T-helper 2 cell treated with Interferon-gamma antibody and Interleukin-4, amounts not matched to agents 5 μg/mL and 100 μg/mL, for 36 hours (primary cell): ENCODE measurements at places on chromosomes 3 and 15.

DNA sequence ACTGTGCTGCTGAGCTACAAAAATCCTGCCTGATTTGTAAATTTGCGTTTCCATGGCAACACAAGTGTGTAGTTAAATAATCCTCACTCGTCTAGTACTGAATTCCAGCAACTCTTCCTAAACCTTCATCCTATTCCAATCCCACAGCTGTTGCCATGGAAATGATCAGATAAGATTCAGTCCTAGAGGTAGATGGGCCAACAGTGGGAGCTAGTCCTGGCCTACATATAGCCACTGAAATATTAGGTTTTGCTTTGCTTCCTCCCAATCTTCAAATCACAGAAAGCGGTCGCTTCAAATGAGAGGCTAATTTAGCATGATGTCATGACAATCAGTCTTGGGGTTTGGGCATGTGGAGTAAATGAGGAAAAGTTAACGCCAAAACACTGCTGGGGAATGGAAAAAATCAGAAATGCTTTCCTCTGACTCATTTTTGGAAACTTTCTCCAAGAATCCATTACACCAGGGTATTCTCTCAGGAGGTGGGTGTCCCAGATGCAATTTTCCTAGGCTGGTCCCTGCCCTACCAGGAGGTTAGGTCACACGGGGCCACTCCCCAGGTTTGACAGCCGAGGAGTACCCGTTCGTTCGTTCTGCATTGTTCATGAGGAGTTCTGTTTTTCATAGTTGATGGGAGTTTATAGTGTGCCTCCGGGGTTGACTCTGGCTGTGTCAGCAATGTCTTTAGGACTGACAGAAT, 159.2 kb upstream of the SLCO3A1 start:
- no peak for DNase-seq
- H3K4me1 ChIP-seq: no peaks in the 10 kb centered on the region
- H3K36me3 ChIP-seq: no peaks in the 10 kb centered on the region
- no peak overlapping the region for H3K4me3 ChIP-seq

GRCh38 chr15:82128401-82129148, 82.8 kb upstream of the MEX3B start:
- H3K36me3 ChIP-seq: peaks cover 5% of the 10 kb centered on the region
- H3K27me3 ChIP-seq: no peaks in the 10 kb centered on the region
- no peak overlapping the region for H3K27ac ChIP-seq
- DNase-seq: no peak
- peaks cover 10% of the 10 kb centered on the region for H3K4me1 ChIP-seq

DNA sequence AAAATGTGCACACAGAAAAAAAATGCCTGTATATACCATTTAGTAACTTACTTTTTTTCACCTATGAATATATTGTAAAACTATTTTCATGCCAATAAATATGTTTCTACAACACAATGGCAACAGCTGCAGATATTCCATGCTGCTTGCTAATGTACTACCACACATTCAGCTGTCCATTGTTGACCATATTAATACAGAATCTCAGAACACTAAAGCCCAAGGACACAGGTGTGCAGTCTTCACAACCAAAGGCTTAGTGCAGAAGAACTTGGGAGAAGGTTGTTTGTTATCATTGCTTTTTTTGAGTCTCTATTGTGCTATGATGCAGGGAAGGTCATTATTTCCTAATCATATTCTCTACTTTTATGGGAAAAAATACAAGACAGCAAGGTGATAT, 79.6 kb downstream of the DIPK2A start:
- no peak overlapping the region for H3K27ac ChIP-seq
- H3K36me3 ChIP-seq: no peaks in the 10 kb centered on the region
- no peak overlapping the region for H3K4me3 ChIP-seq
- H3K27me3 ChIP-seq: peaks cover 2% of the 10 kb centered on the region
- DNase-seq: no peak

- H3K4me3 ChIP-seq: peak overlapping the region; percentile 95
- peaks cover 20% of the 10 kb centered on the region for H3K36me3 ChIP-seq
- DNase-seq: peak; percentile 82
- peaks cover 57% of the 10 kb centered on the region for H3K4me1 ChIP-seq
- no peaks in the 10 kb centered on the region for H3K27me3 ChIP-seq
Measured at GRCh38 chr15:44726568-44727484, 9.5 kb upstream of the TRIM69 start.

DNA sequence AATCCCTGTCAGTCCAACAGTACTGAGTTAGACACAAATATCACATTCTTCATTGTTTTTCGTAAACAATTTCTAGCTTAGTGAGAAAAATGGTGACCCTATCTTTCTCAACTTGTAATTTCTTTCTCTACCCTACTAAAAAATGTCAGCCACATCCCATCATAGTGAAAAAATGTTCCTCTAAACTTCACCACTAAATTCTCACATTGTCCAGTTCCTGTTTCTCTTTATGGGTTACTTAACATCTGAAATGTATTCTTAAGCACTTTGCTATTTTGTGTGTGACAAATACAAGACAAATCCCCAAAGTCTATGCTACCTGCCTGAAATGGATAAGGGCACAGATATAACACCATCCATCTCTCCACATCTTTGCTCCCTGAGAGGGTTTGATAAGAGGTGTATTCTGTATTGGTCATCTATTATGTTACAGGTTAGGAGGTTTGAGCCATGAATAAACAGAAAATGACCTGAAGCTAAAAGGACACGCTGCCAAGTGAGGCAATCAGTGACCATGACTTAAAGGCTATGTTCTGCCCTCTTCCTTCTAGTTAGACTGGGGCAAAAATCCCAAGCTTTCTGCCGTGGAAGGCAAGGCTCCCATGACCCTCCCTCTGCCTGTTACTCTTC, 118.2 kb downstream of the GADL1 start:
- H3K27me3 ChIP-seq: peaks cover 24% of the 10 kb centered on the region
- H3K36me3 ChIP-seq: no peaks in the 10 kb centered on the region
- no peak for DNase-seq
- no peak overlapping the region for H3K4me3 ChIP-seq
- no peak overlapping the region for H3K27ac ChIP-seq

GRCh38 chr15:62607643-62608042, 434.9 kb upstream of the TPM1 start:
- no peaks in the 10 kb centered on the region for H3K36me3 ChIP-seq
- no peak overlapping the region for H3K27ac ChIP-seq
- H3K27me3 ChIP-seq: no peaks in the 10 kb centered on the region
- no peak for DNase-seq
- H3K4me1 ChIP-seq: no peaks in the 10 kb centered on the region
